SK-N-MC (cell line): ENCODE measurements at places on chromosomes 2 and 18.

GRCh38 chr18:905307-905947 lies 756 bp downstream of the ADCYAP1 start:
- DNase-seq: no peak

DNA sequence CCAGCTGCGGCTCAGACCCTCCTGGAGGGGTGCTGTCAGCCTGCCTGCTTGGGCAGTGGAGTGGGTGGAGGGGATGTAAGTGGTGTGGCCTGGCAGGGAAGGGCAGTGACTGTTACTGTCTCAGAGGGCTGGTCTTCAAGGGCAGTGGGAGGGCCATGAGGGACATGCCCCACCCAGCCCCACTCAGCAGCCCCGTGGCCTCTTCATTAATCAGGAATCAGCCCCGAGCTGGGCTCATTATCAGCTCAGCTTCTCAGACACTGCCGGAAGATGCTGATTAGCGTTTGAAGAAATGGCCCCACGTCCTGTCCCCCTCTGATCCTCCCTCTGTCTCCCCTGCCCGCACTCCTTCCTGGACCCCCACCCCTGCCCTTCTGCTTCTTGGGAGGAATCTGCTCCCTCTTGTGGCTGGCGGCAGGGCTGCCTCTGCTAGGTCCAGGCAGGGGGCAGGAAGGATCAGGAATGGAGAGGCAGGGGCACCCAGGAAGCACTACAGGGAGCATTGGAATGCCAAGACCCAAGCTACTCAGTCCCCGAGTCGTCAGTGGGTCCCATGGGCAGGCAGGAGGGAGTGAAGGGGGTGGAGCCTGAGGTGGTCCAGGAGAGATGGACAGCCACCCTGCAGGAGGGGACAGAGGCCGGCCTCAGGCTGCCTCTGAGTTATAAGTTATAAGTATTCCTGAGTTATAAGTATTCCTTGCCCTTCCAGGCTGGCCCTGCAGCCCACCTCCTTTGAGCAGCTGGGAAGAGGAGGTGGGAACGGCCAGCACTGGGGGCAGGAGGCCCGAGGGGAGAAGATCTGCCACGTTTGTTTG lies 7.0 kb downstream of the ASIC4 start:
- DNase-seq: no peak

DNA sequence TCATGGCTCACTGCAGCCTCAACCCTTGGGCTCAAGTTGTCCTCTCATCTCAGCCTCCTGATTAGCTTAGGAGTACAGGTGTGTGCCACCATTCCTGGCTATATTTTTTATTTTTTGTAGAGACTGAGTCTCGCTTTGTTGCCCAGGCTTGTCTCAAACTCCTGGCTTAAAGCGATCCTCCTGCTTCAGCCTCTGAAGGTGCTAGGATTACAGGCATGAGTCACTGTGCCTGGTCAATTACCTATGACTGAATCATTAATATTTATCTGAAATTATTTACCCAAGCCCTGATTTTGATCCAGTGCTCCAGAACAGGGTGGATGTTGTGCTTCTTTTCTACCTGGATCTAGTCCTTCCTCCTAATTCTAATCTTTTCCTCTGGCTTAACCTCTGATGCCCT lies 87.8 kb downstream of the MAP2 start:
- no peak for DNase-seq

GRCh38 chr2:48574353-48575287 lies 43.0 kb upstream of the GTF2A1L start:
- no peak for DNase-seq

- DNase-seq: no peak
Measured at GRCh38 chr2:195360242-195360641, 296.8 kb upstream of the SLC39A10 start.

DNA sequence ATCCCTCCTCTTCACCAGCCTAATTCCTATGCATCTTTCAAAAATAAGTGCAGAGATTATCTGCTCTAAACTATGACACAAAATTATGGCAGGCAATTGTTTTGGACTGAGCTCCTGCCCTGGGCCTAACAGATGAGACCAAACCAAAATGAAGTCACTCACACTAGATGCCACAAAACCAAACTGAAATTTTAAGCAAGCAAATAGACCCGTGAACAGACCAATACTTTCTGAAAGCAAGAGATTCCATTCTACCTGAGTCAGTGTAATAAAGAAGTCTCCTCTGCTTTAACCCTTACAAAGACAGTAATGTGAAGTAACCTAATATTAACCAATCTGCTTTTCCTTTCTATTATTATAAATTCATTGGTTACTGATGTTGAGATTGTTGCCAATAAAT lies 84.3 kb downstream of the RIT2 start:
- DNase-seq: no peak

- no peak for DNase-seq
Measured at GRCh38 chr2:173568054-173568453, 213.4 kb downstream of the CDCA7 start.

- peak; percentile 32 for DNase-seq
Measured at GRCh38 chr18:47215554-47216138, 35.8 kb downstream of the SKOR2 start.

DNA sequence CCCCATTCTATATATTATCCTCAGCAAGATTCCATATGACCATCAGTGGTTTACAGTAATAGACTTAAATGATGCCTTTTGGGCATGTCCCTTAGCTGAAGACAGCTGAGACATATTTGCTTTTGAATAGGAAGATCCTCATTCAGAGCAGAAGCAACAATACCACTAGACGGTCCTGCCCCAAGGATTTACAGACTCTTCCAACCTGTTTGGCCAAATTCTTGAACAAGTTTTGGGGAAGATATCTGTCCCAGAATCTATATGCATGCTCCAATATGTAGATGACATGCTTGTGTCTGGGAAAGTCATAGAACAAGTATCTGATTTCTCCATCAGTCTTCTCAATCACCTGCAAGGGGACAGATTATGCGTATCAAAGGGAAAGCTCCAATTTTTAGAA lies 137.1 kb upstream of the RMP24 start:
- no peak for DNase-seq

DNA sequence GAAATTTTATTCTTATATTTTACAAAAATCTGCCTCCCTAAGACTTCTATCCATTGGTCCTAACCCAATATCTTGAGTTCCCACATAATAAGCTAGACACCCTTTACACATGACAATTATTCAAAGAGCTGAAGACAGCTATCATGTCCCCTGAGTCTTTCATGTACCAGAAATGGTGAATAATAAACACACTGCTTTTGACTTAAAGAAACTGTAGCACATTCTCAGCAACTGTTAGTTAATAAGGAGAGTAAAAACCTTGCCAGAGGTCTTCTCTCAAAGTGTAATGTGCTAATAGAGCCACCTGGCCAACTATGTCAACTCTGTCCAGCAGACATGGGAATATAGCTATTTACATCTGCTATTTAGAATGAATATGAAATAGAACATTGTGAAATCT lies 109.7 kb upstream of the ARL5A start:
- DNase-seq: no peak

DNA sequence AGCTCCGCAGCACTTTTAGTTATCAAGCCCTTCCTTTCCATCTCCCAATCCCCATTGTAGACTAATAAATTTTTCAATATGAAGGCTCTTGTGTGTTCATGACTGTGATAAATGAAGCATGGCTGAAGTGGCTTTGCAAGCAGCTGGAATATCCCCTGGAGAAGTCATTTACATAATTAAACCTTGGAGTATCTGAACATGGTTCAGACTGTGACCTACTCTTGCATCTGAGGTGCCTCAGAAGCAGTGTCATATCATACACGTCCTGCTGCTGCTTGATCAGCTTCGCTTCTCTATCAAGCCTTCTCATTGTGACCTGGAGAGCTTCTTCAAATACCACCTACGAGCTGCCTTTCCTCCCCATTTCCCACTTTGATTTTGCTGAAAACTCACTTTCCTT lies 48.4 kb upstream of the ZNF397 start:
- no peak for DNase-seq

DNA sequence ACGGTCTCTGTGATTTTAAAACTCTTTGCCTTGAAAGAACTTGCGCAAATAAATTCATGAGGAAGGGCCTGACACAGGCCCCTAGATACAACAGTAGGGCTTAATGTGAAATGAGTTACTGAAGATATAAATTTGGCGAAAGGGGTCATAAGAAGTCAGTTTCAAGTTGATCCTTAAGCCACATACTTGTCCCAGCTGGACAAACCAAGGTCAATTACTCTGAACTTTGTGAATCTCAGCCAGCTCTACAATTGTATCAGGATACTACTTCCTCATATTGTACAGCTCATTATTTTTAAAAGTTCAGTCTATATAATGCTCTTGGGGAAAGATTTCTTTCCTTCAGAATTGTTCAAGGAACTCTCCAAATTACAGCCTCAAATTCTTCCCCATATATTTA lies 432.8 kb downstream of the METTL4 start:
- no peak for DNase-seq

DNA sequence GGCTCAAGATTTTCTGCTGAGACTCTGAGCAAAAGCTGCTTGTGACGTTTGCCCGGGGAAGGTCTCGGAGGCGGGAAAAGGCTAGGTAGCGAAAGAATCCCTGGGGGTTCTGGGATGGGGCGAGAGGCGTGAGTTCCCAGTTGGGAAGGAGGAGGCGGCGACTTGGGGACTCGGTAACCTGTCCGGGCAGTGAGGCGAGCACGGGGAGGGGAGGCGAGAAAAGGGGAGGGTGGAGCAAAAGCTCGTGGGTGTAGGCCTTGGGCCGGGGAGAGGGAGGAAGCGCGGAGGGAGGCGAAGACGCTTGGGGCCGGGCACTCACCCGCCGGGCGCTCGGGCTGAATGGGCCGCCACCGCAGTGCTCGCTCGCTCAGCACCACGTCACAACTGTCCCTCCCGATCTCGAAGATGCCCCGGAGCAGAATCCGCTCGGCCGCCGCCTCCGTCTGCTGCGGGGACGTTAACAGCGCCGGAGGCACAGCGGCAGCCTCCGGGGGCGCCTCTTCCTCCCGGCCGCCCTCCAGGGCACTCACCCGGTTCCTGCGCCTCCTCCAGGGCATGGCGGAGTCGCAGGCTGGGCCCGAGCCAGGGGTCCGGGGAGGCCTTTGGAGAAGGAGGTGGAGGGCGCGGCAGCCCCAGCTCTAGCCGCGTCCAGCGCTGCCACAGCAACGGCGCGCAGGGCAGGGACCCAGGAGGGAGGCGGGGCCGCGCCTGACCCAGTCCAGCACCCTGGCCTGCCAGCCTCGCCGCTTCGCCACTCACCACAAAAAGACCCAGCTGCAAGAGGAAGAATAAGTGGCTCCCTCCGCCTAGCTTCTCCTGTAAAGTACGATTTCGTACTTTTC lies at the start of gene CERKL:
CERKL (minus strand) TSS at position 656 of the 842 bp plus-strand sequence; CDS start at position 557, 99 bp downstream.
- DNase-seq: no peak

DNA sequence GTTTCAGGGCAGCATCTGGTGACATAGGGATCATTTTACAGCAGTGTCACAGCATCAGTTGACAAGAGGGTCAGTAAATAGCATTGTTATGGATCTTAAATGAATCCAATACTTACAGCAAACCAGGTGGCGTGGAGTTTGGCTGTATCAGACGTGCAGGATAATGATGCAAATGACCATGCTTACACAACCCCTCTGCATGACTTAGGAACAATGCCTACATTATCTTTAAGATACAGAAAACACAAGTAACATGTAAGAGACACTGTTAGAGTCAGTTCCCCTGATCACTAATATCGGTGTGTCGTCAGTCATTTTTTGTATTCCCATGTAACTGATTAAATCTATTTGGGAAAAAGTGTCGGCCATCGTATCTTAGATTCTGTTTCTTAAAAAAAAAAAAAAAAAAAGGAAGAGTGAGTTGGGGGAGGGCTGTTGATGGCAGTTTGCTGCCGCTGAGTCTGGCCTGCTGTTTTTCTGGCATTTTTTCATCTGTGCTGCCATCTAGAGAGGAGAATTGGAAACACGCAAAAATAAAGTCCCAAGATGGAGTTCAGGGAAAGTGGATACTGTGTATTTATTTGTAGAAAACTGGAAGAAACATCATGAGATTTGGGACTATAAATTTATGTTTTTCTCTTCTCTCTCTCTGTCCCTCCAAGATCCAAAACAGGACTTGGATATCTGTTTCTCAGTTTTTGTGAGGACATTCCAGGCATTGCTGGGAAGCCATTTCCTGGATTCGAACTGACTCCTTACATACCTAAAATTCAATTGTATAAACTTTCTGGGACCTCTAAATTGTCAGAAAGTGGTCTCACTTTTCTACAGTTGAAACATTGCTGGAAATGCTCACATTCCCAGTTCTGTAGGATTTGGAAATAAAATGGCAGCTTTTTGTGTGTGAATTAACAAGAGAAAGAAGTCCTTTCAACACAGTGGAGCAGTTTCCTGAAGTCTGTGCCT lies 60.3 kb upstream of the AGPS start:
- peak; percentile 45 for DNase-seq

DNA sequence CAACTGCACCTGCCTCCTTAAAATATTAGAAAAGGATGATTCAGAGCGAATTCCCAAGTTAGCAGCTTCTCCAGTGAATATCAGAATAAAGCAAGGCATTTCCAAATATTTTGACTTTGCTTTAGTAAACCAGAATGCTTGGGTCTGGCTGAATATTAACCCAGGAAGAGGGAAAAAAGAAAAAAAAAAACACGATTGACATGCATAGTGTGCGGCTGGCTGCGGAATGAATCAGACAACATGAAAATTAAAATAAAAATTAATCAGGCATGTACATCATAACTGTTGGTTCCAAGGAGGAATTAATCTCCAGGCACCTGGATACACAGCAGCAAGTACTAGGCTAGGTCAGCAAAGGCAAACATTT lies 105.8 kb upstream of the NCKAP5 start:
- no peak for DNase-seq

DNA sequence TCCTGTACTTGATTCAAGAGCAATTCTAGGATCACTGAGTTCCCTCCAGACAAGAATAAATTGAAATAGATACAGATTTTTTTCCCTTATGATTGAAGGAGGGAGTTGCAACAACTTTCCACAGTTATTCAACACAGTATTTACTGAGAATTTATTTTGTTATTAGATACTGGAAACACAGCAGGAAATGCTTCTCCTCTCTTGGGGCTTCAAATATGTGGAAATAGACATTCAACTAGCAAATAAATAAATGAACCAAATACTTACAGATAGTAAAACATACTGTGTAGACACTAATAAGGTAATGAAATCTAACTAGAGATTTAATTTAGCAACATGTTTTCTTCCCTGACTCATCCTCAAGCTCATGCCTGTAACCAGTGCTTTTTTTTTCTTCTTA lies 169.2 kb downstream of the LNPK start:
- DNase-seq: no peak
